NCI-H446 (cell line): ENCODE measurements at places on chromosomes 6 and 20.

GRCh38 chr6:159131709-159132108 is 37.5 kb upstream of the FNDC1 start:
- no peak for DNase-seq

GRCh38 chr6:149529650-149530049 is 16.2 kb downstream of the PPIL4 start:
- no peak for DNase-seq

- DNase-seq: no peak
Observed at GRCh38 chr6:43101497-43101896, 25.4 kb downstream of the PTK7 start.

DNA sequence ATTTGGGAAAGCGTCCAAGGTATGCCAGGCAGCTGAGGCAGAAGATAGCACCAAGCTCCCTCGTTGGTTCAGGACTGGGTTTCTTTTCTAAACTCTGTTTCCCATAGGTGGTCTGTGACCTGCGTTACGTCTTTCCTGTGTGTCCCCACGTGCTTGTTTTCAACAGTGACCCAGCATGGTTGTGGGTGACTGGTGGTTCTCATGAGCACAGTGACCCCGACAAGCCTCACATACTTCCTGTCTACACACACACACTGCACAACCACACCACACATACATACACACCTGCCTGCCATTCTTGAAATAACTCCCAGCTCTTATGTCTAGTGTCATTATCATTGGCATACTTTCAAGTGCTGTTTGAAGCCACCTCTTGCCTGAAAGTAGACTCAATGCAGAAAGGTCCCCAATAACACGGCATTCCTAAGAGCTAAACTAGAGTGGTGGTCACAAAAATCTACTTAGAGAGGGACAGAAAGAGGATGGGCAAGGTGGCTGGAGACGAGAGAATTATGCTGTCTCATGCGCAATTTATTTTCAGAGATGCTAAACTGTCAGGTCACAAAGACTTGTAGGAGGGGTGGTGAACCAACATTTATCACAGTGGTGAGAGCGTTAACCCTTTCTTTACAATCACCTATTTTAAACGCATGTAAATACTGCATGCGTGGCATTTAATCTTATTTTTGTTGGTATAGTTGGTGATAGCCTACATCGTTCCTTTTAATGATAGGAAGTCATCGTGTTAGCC is 66.7 kb downstream of the GCNT2 start:
- DNase-seq: no peak

- DNase-seq: no peak
Observed at GRCh38 chr20:59422872-59423544, 122.6 kb downstream of the EDN3 start.

DNA sequence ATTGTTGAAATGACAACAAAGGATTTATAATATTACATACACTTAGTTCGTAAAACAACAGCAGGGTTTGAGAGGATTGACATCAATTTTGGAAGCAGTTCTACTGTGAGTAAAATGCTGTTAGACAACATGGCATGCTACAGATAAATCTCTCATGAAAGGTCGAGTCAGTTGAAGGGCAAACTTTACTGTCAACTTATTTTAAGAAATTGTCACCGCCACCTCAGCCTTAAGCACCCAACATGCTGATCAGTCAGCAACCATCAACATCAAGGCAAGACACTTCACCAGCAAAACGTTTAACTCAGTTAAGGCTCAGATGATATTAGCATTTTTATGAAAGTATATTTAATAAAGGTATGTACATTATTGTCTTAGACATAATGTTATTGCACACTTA is 31.0 kb downstream of the CYB5R4 start:
- DNase-seq: no peak

DNA sequence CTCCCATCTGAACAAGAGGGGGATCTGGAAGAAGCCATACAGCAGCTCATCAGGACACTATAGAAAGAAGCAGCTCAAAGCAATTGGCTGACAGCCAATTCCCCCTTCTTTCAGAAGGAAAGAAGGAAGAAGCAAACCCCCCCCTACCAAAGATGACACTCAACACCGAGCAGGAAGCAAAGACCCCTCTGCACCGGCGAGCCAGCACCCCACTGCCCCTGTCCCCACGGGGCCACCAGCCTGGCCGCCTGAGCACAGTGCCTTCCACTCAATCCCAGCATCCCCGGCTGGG is 1.2 kb downstream of the REM1 start:
- DNase-seq: no peak

DNA sequence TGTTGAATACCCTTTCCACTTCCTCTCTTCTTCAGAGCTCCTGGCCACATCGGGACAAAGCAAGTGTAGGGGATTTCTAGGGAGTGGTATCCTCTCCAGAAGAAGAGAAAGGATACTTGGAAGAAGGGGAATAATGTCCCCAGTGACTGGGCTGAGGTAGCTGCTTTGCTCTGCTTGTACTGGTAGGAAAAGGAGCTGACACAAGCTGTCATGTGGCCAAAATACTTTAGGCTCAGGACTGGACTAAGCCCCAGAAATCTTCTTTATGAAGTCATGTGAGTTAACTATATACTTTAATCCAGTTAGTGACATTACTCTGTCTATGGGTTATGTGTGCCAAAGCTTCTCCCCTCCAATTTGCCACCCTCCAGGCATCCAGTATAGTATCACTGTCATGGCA is 40.5 kb downstream of the AKIRIN2 start:
- no peak for DNase-seq

GRCh38 chr6:10730254-10730653 is 7.4 kb downstream of the TMEM14C start:
- no peak for DNase-seq

GRCh38 chr20:44651684-44652423 is at the start of gene ADA:
Gene ADA (minus strand): TSS chr20:44651699. CDS start chr20:44651607, 92 bp downstream.
- peak; percentile 43 for DNase-seq

GRCh38 chr6:79048611-79049010 is 29.4 kb downstream of the PHIP start:
- no peak for DNase-seq

GRCh38 chr20:17873410-17874270 is 95.0 kb downstream of the SNX5 start:
- DNase-seq: peak; percentile 90

GRCh38 chr6:105967917-105968602 is 118.1 kb upstream of the PRDM1 start:
- DNase-seq: no peak

- DNase-seq: no peak
Observed at GRCh38 chr20:41248368-41249024, 69.0 kb downstream of the ZHX3 start.

GRCh38 chr6:13407709-13408695 is 79.4 kb downstream of the GFOD1 start:
- DNase-seq: no peak

DNA sequence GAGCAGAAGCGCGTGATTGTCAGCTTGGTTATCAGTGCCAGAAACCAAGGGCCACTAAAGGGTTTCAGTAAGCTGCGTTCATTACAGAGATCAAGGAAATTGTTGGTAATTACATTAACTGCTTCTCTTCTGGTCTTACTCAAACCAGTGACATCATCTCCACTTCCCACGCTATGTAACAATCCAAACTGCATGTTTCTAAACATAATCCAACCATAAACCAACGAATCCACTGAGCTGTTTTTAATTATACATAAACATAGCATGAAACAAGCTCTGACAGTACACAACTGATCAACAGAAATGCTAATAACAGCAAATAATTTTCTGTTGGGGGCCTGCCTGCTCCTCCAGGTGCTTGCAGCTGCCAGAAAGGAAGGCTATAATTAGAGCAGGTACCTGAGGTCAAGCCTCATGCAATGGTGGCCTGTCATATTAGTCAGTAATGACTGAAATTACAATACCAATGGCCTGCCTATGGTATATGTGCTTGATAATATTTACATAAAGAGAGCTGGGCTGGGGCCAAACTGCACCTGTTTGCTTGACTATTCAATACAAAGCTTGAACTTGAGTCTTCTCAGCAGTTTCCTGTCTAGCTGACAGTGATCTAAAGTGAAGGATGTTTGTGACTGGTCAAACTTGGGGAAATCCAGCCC is 40.1 kb downstream of the ILRUN start:
- DNase-seq: peak; percentile 16

DNA sequence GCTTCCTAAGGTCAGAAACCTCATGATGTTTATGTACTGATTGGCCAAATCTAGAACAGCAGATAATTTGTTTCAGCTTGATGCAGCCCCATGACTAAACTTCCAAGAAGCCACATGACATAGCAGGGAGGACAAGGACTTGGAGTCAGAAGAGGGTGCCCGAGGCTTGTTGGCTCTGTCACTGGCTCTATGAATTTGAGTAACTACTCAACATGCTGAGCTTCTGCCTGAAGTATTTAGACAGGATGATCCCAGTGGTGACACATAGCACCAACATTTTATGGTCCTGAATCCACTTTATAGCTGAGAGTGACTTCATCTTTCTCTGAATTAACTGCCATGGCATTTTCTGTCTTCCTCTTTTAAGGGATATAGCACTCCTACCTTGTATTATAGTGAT is 13.5 kb upstream of the TBX18 start:
- no peak for DNase-seq

DNA sequence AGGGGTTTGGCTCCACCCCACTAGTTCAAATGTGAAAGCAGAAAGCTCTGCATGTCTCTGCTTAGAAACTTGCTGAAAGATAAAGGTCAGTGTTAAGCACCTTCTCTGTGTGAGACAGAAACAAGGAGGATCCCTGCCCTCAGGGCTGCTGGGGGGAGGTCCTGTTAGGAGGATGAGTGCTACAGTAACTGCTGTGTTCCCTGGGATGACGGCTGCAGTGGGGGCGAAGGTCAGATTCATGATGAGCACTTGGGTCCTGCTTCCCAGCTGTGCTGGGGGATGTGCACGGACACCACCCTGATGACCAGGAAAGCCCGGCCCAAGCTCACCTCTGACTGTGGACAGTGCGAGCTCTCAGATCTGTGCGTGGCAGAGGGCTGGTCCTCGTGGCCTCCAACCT is 252.6 kb downstream of the DLL1 start:
- no peak for DNase-seq

DNA sequence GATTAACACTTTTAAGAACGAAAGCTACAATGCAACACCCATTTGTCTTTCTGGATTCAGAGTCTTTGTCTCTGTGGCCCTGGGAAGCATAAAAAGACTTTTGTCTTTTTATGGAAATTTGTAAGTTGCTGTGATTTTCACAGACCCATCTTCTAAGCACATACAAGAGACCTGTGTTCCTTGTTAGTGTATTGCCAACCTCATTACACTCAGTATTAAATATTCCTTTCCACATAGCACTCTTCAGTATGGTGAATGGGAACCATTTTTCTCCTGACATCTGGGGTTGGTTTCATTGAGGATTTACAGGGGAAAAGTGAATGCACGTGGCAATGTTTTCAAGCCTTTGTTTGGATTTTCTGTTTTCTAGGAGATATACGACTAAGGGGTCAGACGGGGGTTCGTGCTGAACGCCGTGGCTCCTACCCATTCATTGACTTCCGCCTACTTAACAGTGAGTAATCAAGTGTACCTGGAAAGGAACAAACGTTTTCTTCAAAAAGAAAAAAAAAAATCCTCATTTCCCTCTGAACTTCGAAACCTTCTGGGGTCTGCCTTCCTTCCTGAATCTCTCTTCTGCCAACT is 141.7 kb downstream of the MTFR2 start:
- no peak for DNase-seq

DNA sequence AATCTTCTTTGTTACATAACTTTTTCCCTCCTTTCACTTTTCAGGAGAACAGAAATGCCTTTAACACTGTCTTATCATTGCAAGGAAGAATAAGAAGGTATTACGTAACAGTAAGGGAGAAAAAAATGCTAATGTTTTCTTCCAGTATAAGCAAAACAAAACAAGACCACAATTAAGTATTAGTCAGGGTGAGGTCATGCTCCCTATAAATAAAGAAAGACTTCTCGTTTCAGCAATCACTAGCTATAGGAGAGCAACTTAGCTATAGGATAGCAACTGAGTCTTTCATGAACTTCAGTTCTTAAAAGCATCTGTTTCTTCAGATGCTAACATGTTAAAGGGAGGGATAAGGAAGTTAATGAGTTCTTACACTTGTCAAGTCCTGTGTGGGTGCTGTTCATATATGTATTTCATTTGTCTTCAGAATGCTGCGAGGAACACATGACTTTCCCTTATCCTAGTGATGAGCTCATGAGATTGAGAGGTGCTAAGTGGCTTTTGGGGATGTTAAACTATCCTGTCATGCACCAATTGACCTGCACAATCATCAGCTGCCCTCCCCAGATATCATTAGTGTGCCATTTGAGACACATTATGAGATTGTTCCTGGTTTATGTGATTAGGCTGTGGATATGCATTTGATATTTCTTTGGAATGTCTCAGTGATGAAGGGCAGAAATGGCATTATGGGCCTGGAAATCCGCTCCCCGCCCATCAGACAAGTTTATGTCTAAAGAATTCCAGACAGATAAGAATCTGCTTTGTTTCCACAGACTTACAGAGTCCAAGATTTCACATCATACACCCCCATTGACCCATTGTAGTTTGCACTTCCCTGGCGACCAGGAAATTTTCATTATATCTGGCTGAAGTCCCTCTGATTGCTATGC is 37.5 kb downstream of the LAMA4 start:
- no peak for DNase-seq

- DNase-seq: no peak
Observed at GRCh38 chr6:142900227-142900971, 44.6 kb downstream of the HIVEP2 start.

DNA sequence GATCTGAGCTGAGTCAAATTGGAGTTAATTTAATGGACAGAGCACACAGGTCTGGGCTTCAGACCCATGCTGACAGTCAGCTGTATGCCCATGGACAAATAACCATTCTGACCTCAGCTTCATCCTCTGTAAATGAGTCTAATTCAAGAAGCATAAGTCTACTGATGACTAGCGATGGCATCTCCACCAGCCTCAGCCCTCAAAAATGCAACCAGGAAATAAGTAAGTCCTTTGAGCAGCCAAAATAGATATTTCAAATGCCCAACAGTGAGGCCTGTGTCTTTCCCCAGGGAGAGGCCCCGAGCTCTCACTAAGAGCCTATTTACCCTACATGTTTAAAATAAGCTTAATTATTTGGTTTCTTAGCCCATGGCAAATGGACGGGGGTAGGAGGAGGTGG is 114.2 kb upstream of the MTHFD1L start:
- no peak for DNase-seq

DNA sequence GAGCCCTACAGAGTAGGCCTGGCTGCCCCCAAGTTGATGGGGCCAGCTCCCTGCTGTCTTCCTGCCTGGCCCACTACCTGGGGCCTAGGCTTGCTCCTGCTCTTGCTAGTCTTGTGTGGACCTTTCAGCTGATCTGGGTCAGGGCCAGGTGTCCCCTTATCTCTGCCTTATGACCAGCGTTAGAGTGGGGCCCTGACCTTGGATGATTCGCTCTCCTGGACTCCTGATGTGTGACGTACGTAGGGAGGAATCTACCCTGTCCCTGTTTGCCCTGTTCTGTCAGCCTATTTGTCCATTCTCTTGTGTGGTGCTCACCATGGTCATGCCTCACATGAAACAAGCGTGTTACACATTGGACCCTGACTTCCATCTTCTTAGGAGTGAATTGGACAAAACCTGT is 571.8 kb downstream of the QKI start:
- no peak for DNase-seq

- peak; percentile 17 for DNase-seq
Observed at GRCh38 chr6:11043378-11043960, 636 bp downstream of the ELOVL2 start.
